WTC11 (cell line): ENCODE measurements at places on chromosomes 11 and 22. TPM values are rescaled to one million over a fixed set of nuclear protein-coding genes. Genes with fewer than 3 reads are reported as not detected.

GRCh38 chr11:108901359-108901758, 236.5 kb downstream of the DDX10 start:
- H3K36me3 ChIP-seq, result peaks cover 20% of the 10 kb centered on the region
- DNase-seq, result no peak
- H3K4me3 ChIP-seq, result no peak overlapping the region
- H3K27ac ChIP-seq, result no peak overlapping the region
- peaks cover 14% of the 10 kb centered on the region for H3K4me1 ChIP-seq
- H3K27me3 ChIP-seq, result no peaks in the 10 kb centered on the region

GRCh38 chr22:32917577-32918354, 116.3 kb downstream of the TIMP3 start:
- H3K4me1 ChIP-seq, result peaks cover 13% of the 10 kb centered on the region
- no peaks in the 10 kb centered on the region for H3K27me3 ChIP-seq
- DNase-seq, result no peak
- no peak overlapping the region for H3K4me3 ChIP-seq

DNA sequence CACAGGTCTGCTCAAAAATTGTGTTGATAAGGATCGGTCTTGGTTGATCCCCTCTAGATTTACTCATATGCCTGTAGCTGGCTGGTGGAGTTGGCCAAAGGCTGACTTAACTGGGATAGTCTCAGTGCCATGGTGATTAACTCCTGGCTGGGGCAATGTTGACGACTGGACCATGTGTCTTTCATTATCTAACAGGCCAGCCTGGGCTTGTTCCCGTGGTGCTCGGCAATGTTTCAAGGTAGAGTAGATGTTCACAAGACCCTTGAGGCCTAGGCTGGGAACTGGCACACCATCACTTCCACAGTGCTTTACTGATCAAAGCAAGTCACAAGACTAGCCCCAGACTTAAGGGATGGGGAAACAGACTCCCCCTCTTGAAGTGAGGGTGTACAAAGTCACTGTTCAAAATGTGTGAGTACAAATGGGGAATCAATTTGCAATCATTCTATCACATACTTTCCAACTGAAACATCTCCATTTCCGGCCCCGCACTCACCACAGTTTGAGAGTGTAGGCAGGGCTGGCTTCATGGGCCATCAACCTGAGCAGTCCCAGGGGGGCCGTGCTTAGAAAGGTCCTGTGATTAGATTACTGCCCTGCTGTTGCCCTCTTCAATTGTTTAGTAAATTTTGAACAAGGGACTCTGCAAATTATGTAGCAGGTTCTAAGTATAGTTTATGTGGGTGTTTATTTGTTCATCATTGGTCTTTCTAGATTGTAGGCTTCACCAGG, 240.8 kb downstream of the NELL1 start:
- DNase-seq, result no peak
- H3K27me3 ChIP-seq, result peaks cover 12% of the 10 kb centered on the region
- peaks cover 32% of the 10 kb centered on the region for H3K4me1 ChIP-seq
- peaks cover 10% of the 10 kb centered on the region for H3K36me3 ChIP-seq
- no peak overlapping the region for H3K4me3 ChIP-seq

DNA sequence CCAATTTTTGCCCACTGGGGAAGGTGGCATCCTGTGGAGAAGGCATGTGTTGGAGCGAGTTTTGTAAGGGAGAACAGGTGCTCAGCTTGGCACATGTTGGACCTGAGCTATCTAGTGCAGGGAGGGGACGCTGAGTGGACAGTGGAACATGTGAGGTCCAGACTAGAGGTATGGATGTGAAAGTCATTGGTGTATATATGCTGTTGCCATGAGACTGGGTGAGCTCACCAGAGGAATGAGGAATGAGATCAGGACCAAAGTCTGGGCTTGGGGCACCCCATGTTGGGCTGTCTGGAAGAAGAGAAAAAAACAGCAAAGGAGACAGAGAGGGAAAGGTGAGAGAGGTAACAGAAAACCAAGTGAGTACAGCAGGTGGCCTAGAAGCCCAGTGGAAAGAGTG, 12.3 kb upstream of the SYT7 start:
- H3K36me3 ChIP-seq, result no peaks in the 10 kb centered on the region
- H3K4me3 ChIP-seq, result no peak overlapping the region
- H3K27me3 ChIP-seq, result peaks cover 25% of the 10 kb centered on the region
- DNase-seq, result no peak
- H3K27ac ChIP-seq, result no peak overlapping the region

DNA sequence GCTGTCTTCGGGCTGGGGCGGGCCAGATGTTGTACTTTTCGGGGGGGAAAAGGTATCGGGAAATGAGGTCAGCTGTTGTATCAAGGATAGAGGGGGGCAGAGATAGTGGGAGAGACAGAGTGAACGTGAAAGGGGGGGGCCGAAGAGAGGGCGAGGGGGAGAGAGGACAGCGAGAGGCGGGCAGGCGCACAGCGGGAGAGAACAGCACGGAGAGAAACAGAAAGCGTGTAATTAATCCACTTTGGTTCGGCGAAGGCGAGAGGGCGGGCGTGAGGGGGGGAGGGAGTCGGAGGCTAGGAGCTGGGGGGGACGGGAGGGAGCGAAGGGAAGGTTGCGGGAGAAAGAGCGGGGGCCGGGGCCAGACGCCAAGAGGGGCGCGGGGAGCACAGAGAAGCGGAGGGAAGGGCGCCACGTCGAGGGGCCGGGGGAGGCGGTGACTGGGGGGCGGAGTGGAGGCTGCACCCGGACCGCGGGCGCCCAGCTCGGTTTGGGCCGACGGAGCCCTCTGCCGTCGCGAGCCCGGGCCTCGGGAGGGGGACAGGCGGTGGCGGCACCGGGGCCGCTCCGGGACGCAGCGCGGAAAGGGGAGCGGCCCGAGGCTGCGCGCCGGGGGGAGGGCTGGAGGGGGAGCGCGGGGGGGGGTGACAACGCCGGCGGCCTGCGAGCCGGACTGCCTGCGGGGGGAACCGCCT, 612 bp downstream of the IGF2 start:
- H3K27ac ChIP-seq, result no peak overlapping the region
- peaks cover 5% of the 10 kb centered on the region for H3K36me3 ChIP-seq
- H3K4me1 ChIP-seq, result peaks cover 13% of the 10 kb centered on the region

GRCh38 chr11:104464691-104465090, 300.7 kb upstream of the PDGFD start:
- H3K4me3 ChIP-seq, result no peak overlapping the region
- no peak overlapping the region for H3K27ac ChIP-seq
- no peaks in the 10 kb centered on the region for H3K4me1 ChIP-seq
- no peaks in the 10 kb centered on the region for H3K27me3 ChIP-seq
- no peaks in the 10 kb centered on the region for H3K36me3 ChIP-seq
- no peak for DNase-seq

The ASPHD2 gene
- 7.1 to 8.1 TPM (median 8.0 TPM) in 3 replicates for total RNA-seq
